Endothelial cell of umbilical vein (primary cell): ENCODE measurements at places on chromosomes 13 and 19.
A peak's percentile ranks its signal among the peaks of the same experiment; 100 is the strongest.

DNA sequence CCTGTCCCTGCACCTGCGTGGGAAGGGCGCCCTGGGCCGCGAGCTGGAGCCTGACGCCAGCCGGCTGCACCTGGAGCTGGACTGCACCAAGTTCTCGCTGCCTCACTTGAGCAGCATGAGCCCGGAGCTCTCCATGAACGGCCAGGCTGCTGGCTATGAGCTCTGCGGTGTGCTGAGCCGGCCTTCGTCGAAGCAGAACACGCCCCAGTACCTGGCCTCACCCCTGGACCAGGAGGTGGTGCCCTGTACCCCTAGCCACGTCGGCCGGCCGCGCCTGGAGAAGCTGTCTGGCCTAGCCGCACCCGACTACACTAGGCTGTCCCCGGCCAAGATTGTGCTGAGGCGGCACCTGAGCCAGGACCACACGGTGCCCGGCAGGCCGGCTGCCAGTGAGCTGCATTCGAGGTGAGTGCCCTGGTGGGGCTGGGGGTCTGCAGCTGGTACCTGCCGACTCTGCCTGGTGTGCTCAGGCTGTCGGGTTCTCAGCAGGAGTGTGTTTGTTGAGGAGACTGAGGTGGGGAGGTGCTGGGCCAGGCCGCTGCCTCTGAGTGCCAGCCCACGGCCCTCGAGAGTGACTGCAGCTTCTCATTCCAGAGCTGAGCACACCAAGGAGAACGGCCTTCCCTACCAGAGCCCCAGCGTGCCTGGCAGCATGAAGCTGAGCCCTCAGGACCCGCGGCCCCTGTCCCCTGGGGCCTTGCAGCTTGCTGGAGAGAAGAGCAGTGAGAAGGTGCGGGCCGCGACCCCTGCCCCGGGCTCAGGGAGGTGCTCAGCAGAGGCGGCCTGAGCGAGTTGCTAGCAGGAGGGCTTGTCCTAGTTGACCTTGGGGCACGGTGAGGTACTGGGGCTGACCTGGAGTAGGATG lies 19.5 kb downstream of the PLEKHJ1 start:
- H3K27ac ChIP-seq = no peak overlapping the region
- no peak overlapping the region for H3K4me3 ChIP-seq
- H3K27me3 ChIP-seq = no peaks in the 10 kb centered on the region
- no peak for DNase-seq
- H3K4me1 ChIP-seq = no peaks in the 10 kb centered on the region

DNA sequence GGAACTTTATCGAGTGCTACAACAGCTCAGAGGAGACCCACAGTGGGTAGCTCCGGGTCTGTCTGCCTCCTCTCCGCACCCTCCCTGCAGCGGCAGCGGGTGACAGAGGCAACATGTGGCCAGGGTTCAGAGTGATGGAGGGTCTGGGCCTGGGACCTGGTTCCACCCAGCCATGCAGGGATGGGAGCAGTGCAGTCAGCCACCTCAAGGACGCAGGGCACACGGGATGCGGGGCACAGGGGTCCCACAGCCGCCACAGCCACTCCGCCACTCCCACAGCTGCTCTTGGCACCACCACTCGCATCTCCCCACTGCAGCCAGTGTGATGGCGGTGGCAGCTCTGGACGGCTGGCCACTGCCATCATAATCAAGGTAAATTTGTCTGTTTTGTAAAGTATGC lies 892.9 kb downstream of the OLFM4 start:
- no peaks in the 10 kb centered on the region for H3K4me1 ChIP-seq
- H3K4me3 ChIP-seq = no peak overlapping the region
- no peaks in the 10 kb centered on the region for H3K27me3 ChIP-seq
- DNase-seq = no peak
- H3K36me3 ChIP-seq = no peaks in the 10 kb centered on the region
- no peak overlapping the region for H3K27ac ChIP-seq

DNA sequence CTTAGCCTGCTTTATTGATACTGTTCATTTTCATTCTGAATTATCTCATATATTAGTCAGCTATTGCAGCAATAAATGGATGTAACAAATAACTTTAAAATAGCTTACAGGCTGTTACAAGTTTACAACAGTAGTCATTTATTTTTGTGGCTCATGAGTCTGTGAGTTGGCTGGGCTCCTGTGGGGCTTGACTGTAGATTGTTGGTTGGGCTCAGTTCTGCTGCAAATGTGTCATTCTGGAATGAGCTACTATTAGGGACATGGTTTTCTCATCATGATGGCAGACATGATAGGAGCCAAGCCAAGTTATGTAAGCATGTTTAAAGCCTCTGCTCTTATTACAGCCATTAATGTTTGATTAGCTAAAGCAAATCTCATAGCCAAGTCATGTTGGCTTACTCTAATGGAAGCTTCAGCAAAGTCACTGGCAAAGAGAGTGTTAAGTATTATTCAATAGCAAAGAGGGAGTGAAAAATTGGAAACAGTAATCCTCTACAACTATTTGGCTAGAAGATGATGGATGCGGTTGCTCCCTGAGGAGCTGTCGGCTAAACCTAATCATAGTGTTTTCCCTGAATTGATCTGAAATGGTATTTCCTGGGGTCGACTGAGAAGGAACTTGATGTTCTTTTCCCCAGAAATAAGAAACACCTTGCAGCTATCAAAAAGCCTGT lies 391.3 kb downstream of the TDRD3 start:
- H3K36me3 ChIP-seq = no peaks in the 10 kb centered on the region
- no peaks in the 10 kb centered on the region for H3K27me3 ChIP-seq
- DNase-seq = no peak
- no peak overlapping the region for H3K4me3 ChIP-seq

DNA sequence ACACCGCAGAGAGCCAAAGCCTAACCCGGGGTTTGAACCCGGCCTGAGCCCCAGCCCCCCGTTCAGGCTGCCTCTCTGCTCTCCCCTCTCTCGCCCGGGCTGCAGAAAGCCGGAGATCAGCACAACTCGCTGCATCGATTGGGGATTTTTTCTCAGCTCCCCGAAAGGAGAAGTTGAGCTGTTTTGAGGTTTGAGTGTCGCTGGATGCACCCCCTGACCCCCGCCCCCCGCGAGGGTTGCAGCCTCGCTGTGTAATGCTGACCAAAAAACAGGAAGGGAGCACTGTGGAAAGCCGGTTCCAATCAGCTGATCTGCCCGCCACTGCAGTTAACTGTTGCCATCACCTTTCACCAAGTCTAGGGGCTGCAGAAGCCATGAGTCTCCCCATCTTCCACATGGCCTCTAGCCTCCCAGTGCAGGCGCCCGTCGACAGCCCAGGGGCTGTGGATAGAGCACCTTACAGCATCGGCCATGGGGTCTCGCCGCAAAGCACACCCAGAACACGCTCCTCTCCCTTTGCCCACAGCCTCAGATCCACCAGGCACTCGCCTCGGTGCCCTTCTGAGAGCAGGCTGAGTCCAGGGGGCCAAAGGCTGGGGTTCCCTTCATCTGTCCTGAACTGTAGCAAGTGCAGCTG lies 34.5 kb downstream of the MYO9B start:
- no peak overlapping the region for H3K4me3 ChIP-seq
- H3K36me3 ChIP-seq = peaks cover 12% of the 10 kb centered on the region
- H3K4me1 ChIP-seq = peaks cover 11% of the 10 kb centered on the region
- no peak for DNase-seq
- H3K27ac ChIP-seq = no peak overlapping the region

DNA sequence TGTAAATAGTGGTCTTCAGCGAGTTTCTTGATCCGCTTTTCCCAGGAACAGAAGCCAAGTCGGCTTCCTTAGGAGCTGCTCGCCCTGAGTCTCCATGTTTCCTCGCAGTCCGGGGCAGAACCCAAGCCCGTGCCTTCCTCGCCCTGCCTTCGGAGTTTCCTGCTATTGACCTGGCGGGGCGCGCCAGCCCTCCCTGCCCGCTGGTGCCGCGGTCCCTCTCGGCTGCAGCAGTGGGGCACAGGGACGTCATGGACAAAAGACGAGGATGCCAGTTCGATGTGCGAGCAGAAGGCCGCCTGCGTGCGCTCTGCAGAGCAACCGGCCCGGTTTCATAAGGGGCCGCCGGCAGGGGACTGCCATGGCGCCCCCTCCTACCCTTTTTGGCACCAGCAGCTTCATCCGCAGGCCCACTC lies 156.6 kb downstream of the TM9SF2 start:
- peak overlapping the region; percentile 42 for H3K4me3 ChIP-seq
- no peaks in the 10 kb centered on the region for H3K36me3 ChIP-seq

DNA sequence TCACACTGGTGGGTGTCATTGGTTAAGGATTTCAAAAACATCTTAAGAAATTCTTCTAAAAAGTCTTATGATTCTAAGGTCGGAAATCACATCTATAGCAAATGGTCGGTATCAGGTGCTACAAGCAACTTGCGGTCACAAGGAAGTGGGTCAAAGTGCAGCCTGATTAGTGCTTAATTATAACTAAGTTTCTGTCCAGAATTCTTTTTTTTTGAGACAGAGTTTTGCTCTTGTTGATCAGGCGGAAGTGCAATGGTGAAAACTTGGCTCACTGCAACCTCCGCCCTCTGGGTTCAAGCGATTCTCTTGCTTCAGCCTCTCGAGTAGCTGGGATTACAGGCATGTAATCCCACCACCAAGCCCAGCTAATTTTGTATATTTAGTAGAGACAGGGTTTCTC lies 1.2 kb upstream of the GDF15 start:
- peaks cover 9% of the 10 kb centered on the region for H3K36me3 ChIP-seq
- no peak for DNase-seq
- H3K27ac ChIP-seq = no peak overlapping the region
- peaks cover 15% of the 10 kb centered on the region for H3K4me1 ChIP-seq
- no peak overlapping the region for H3K4me3 ChIP-seq
- no peaks in the 10 kb centered on the region for H3K27me3 ChIP-seq

DNA sequence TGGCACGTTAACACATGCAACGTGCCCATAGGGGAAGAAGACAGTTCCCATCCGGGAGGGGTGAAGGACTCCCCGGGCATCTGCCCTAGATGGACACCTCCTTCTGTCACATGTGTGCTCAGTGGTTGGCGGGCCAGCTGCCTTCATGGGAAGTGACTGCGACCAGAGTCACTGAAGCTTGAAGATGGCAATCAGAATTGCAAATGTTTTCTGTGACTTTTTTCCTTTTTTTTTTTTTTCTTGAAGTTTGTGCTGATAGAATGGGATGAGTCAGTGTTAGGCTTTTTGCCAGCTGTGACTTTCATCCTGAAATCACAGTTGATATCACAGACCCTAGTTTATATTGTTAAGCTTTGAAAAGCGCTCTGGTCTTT lies 109.2 kb upstream of the MCF2L start:
- H3K36me3 ChIP-seq = peaks cover 18% of the 10 kb centered on the region
- peak; percentile 87 for DNase-seq
- H3K4me3 ChIP-seq = no peak overlapping the region
- H3K4me1 ChIP-seq = peaks cover 11% of the 10 kb centered on the region
- H3K27me3 ChIP-seq = no peaks in the 10 kb centered on the region

DNA sequence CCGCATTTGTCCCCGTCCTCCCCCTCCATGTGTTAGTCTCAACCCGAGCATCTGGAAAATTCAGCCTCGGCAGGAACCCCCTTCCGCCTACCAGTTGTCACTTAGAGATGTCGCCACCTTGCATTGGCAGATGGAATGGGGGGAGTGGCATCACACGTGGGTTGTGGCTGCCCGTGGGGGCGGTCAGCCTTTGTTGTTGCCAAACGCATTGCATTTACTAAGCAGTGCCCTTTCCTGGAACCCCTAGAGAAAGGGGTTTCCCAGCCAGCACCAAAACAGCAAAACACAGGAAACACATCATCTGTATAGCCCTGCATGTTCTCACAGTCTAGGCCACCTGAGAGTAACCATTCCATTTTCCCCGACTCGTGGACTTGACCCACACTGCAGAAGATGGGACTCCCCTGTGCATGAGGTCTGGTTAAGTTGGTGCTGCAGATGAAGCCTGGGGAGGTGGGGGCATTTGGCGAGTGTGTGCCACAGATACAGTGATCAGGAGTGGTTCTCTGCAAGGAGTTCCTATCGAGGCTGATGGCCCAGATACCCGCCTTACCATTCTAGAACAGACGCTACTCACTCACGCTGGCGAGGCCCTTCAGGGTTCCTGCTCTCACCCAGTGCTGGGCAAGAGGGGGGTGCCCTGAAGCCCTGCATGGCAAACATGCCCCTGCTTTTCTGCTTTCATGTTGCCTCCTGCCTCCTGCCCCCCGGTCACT lies 38.3 kb downstream of the TMED1 start:
- peak; percentile 48 for DNase-seq
- no peaks in the 10 kb centered on the region for H3K27me3 ChIP-seq
- peaks cover 11% of the 10 kb centered on the region for H3K36me3 ChIP-seq
- no peak overlapping the region for H3K27ac ChIP-seq
- no peaks in the 10 kb centered on the region for H3K4me1 ChIP-seq

DNA sequence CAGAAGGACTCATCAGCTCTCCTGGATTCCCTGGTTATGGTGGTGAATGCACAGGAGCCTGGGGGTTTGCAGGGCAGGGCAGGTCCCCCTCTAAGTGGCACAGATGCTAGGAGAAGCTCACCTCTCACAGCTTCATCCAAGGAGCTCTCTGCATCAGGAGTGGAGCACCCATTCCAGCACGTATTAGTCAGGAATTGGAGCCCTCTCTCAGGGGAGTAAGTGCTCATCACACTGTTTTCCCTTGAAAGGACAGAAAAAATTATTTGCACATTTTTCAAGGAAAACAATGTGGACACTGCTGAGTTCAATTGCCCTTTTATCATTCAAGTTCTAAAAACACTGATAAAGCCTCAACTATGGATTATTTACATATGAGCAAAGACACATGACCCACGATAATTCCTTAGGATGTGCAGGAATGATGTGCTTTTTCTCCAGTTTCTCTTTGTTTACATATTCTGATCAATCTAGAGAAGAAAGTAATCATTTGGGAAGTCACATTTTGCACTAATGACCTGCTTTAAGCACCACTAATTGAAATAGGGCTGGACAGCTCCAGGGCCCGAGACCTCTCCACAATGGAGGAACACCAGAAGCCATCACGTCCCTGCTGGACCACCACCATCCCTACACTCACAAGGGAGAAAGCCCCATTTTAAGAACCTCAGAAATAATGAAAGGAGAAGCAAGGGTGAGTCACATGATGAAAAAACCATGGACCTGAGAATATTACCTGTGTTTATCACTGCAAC lies 40.6 kb downstream of the SOHLH2 start:
- no peak overlapping the region for H3K4me3 ChIP-seq
- no peaks in the 10 kb centered on the region for H3K27me3 ChIP-seq
- H3K36me3 ChIP-seq = no peaks in the 10 kb centered on the region
- DNase-seq = no peak
- H3K27ac ChIP-seq = no peak overlapping the region
- no peaks in the 10 kb centered on the region for H3K4me1 ChIP-seq

DNA sequence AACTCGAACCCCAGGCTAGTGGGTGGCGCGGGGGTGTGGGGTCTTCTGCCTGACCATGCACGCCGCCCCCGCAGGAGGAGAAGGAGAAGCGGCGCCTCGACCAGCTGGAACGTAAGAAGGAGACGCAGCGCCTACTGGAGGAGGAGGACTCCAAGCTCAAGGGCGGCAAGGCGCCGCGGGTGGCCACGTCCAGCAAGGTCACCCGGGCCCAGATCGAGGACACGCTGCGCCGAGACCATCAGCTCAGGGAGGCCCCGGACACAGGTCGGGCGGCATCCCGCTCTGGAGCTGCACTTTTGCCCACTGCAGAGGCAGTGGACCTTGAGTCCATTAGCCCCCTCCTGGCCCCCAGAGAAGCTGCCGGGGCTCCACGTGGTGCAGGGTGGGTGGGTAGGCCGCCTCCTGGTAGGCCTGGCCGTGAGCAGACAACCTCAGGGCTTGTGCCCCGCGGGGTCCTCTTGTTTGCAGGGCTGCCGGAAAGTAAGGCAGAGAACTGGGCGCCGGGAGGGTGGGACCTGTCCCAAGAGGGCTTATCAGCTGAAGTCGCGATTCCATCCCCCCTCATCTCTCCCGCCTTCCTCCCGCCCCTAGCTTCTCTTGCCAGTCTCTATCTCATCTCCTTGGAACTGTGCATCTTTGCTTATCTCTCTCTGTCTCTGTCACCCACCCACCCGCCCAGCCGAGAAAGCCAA lies 9.9 kb downstream of the CCDC124 start:
- no peak for DNase-seq
- H3K4me3 ChIP-seq = no peak overlapping the region
- no peak overlapping the region for H3K27ac ChIP-seq
- no peaks in the 10 kb centered on the region for H3K27me3 ChIP-seq
